ENCODE measurements at places on chromosomes 11 and 22. TPM values are rescaled to one million over a fixed set of nuclear protein-coding genes. Genes with fewer than 3 reads are reported as not detected.
A peak's percentile ranks its signal among the peaks of the same experiment; 100 is the strongest.

DNA sequence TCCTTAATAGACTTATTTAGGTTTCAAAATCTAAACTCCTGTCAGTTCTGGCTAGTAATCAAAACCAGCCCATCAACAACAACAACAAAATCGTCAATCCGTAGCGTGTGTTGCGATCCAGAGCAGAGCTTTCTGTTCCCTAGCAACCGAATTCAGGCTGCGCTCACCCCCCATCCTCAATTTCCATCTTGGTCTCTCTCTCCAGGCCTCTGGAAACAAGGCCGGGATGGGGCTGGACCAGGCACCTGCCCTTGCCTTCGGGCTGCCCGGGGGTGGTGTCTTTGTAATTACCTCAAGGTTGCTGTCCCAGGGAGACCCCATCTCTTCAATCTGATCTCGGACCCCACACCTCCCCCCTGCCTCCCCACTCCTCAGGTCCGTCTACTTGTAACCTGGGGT lies 1341.5 kb downstream of the BRD1 start:
- DNase-seq, result no peak

Gene B4GALNT4
- total RNA-seq, result 0.99 TPM

Gene NXF1
- total RNA-seq, result 309 TPM

Gene CCDC34
- total RNA-seq, result 2.0 TPM

DNA sequence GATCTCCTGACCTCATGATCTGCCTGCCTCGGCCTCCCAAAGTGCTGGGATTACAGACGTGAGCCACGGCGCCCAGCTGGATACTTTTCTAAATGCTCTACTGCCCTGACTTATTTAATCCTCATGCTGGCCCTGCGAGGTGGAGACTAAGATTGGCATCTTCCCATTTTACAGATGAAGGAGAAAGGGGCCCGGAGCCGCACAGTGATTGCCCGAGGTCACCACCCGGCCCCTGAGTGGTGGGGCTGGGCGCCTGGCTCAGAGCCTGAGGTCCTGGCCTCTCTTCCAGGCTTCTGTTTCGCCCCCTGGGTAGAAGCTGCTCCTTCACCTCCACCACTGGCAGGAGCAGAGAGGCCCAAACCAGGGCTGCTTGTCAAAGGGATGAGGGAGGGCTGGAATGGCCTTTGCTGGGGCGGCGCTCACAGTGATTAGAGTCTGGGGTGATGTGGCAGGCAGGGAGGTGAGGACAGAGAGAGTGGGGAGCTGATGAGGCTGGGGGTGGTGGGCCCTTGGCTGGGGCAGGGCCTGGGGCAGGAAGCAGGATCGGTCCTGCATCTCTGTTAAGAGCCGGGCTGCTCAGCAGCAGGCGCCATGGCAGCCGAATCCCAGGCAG lies 15.4 kb upstream of the MPPED1 start:
- no peak for DNase-seq

Gene RFPL1
- not detected for total RNA-seq

Gene CALCA
- not detected for total RNA-seq

DNA sequence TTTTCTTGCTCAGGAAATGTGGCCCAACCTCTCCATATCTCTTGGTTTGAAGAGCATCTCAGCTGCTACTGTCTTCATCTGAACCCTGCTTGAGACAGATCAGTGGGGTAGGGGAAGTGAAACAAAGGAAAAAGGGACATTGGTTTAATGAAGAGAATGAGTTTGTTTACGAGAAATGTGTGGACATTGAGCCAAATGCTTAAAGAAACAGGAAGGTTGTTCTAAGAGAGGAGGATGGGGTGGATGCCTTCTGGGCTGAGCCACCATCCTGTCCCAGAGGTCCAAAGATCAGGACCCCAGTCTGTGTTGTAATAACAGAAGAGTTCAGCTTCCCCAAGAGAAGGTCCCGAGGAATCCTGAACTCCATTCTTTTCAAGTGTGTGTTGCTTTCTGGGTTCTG lies 369.7 kb downstream of the INSC start:
- no peak for DNase-seq

DNA sequence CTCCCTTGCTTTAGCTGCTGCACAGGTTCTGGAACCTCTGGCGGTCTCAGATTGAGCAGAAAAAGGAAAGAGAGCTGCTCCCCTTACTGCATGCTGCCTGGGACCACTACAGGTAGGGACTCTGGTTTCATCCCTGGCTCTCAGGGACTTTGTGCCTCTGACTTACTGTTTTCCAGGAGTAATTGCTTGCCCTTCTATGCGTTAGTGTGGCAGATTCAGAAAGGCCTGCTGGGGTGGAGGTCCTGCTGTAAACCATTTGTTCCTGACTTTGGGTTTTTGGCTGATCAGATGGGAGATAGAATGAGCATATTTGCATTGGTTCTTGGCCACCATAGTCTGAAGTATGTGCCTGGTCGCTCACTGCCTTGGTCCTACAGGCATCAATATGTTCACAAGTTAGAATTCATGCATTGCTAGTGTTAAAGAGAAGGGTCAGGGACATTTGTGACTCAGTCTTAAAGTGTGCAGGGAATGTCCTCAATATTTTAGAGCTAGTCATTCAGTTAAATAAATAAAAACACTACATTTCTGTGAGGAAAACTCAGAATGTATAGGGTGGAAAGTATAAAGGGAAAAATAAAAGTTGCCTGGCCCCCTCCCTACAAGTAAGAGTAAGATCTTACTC lies 78.0 kb downstream of the PISD start:
- no peak for DNase-seq

GRCh38 chr11:2807801-2808241 lies 77.8 kb downstream of the CDKN1C start:
- no peak for DNase-seq

- no peak for DNase-seq
Measured at GRCh38 chr11:117524468-117525183, 197.0 kb downstream of the CEP164 start.

GRCh38 chr22:27842201-27842600 lies 40.6 kb upstream of the MN1 start:
- DNase-seq, result no peak

DNA sequence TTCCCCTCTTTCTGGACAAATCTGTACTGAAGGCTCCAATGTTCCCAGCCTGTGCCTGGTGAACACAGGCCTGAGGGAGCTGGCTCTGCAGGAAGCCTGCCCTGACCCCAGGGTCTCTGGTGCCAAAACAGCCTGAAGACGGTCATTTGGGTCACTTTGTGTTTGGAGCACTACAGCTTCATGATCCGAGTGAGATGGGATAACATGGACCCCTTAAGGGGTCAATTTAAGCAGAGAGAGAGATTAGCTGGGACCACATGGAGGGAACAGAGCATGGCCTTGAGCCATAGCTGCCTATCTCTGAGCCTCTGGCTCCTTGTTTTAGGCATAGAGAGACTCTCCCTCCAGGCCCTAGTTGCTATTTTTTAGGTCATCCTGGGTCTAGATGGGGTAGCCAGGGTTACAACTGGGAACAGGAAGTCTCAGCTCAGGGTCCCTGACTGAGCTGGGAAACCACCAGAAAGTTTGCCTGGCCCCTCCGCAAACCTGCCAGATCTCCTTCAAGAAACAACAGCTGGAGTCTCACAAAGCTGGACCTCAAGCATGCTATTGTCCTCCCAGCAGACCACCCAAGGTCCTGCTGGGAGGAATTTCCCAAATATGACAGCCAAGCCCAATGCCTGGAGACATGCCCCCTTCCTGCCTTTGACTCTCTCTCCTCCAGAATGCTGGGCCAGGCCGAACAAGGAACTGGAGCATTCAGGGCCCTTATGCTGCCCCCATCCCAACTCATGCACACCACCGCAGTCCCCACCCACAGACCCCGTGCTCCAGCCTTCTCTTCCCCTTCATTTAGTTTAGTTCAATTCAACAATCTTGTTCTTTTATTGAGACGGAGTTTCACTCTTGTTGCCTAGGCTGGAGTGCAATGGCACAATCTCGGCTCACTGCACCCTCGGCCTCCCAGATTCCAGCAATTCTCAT lies 4.0 kb downstream of the SLCO2B1 start:
- DNase-seq, result no peak

- no peak for DNase-seq
Measured at GRCh38 chr11:114070464-114071139, 11.1 kb downstream of the ZBTB16 start.

GRCh38 chr22:35568751-35569739 lies 28.4 kb downstream of the RASD2 start:
- DNase-seq, result no peak

- DNase-seq, result no peak
Measured at GRCh38 chr22:41544671-41545476, 604 bp upstream of the POLR3H start.

DNA sequence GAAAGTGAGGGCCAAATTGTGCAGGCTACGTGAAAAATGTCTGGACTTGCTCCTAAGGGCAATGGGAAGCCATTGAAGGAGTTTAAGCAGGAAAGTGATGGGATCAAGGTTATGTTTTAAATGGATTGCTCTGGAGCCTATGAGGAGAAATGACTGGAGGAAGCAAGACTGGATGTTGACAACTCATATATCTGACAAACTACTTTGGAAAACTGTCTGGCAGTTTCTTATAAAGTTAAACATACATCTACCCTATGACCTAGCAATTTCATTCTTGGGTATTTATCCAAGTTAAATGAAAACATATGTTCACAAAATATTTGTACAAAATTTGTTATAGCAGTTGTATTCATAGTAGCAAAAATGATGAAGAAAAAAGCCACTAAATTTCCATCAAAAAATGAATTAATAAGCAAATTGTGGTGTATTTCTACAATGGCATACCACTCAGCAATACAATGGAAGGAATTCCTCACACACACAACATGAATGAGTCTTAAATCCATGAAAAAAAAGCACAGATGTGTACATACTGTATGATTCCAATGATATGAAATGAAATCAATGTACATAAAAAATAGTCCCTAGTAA lies 24.1 kb downstream of the FZD4 start:
- no peak for DNase-seq

GRCh38 chr22:48093981-48094380 lies 1331.5 kb downstream of the TBC1D22A start:
- no peak for DNase-seq

Gene SHISA8
- 0.27 TPM for total RNA-seq

DNA sequence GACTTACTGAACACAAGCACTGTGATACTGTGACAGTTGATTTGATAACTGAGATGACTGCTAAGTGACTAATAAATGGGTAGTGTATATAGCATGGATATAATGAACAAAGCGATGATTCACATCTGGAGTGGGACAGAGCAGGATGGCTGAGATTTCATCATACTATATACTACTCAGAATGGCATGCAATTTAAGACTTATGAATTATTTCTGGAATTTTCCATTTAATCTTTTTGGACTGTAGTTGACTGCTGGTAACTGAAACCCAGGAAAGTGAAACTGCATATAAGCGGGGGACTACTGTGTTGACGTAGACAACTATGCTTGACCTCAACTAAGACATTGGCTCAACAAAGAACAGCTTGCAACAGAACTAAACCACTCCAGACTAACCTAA lies 20.0 kb upstream of the NUCB2 start:
- no peak for DNase-seq

GRCh38 chr22:31106731-31107177 lies 614 bp downstream of the SELENOM start:
- DNase-seq, result no peak

Gene PITPNB
- total RNA-seq, result 69.3 TPM

Gene GLYATL2
- not detected for total RNA-seq

Gene HORMAD2
- not detected for total RNA-seq

DNA sequence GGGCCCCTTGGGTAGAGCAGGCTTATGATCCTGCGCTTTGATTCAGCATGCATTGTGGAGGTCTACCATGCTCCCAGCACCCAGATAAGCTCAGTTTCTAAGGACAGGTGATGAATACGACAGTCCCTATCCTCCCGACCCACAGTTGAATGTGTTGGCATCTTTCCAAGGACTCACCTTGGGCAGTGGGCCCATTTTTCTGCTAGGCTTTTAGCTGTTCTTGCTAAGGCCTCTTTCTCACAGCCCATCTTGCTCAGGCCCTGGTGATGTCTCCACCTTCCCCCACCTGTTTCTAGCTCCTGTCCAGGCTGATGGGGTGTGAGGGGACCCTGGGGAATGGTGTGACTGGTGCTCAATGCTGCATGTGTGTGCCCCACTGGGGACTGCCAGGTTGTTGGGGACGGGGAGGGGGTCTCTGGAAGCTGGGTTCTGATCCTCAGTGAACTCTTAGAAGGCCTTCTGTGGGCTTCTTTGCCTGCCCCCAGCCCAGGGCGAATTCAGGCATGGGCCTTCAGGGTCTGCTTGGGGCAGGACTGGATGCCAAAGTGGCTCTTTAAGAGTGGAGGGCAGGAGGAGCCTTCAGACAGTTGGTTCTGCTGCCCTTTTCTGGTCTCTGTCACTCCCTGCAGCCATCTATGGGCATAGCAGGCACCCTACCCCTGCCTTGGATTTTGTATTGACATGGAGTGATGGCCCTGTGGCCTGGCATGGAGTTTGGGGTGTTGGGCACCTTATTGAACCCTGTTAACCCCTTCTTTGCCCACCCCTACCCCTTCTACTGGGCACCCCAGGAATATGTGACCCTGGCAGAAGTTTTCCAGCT lies 33.1 kb downstream of the PHLDB1 start:
- no peak for DNase-seq

- DNase-seq, result no peak
Measured at GRCh38 chr11:124916370-124916710, 2.7 kb upstream of the HEPN1 start.

- DNase-seq, result no peak
Measured at GRCh38 chr11:57515332-57516060, at the start of gene SLC43A1. TSS of gene SLC43A1 (minus strand) at chr11:57515702. CDS start at chr11:57514111, 1,591 bp downstream.

- DNase-seq, result no peak
Measured at GRCh38 chr11:1335264-1335810, 25.9 kb upstream of the TOLLIP start.

Gene CD248
- 0.30 TPM for total RNA-seq

DNA sequence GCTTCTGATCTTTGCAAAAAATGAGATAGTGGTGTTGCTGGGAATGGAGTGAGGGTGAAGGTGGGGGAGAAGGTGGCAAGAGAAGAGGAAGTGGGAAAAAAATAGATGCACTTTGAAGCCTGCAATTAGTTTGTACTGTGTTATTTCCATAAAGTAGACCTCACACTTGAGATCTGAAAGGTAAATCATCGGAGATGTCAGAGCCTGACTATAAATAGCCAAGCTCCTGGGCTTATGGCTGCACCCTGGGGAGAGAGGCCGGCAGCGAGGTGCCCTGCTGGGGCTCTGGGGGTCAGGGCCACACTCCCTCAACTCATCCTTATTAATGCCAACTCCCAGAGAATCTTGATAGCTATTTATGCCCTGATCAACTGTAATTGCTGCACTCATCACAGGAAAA lies 134.4 kb downstream of the NXPE2 start:
- no peak for DNase-seq

- DNase-seq, result peak; percentile 97
Measured at GRCh38 chr11:61429691-61430582, at the start of the genes CPSF7 and SDHAF2. TSS of gene CPSF7 (minus strand) at chr11:61429975. CDS start at chr11:61429235, 740 bp downstream. TSS of gene SDHAF2 (plus strand) at chr11:61430124. CDS start at chr11:61430147, 23 bp downstream.

DNA sequence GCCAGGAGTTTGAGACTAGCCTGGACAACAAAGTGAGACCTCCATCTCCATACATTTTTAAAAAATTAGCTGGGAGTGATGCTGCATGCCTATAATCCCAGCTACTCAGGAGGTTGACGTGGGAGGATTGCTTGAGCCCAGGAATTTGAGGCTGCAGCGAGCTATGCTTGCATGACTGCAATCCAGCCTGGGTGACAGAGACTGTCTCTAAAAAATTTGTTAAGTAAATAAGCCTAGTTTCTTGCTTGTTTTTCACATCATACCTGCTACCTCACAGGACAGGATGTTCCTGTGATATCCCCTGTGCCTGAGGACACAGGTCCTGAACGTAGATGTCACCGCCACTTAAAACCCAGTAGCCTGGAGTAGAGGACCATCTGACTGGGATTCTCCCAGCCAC lies 348.6 kb downstream of the MN1 start:
- no peak for DNase-seq

Gene TMPRSS13
- 3.4 TPM for total RNA-seq
